ENCODE measurements at places on chromosomes 1 and 21.

DNA sequence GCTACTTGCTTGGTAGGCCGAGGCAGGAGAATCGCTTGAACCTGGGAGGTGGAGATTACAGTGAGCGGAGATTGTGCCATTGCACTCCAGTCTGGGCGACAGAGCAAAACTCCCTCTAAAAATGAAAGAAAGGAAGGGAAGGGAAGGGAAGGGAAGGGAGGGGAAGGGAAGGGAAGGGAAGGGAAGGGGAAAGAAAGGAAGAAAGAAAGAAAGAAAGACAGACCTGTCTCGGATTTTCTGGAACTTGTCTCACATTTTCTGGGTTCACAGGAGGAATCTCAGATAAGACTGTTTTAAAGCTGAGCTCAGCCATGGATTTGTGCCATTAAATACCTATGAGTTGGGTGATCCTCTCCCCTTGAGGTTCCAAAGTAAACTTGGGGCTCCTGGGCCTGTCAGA lies 12.9 kb downstream of the GSTM5 start:
- no peak overlapping the region for H3K27ac ChIP-seq
- no peak overlapping the region for H3K4me3 ChIP-seq
- DNase-seq: no peak
- no peaks in the 10 kb centered on the region for H3K27me3 ChIP-seq
- no peaks in the 10 kb centered on the region for H3K36me3 ChIP-seq

- H3K36me3 ChIP-seq: no peaks in the 10 kb centered on the region
- H3K4me3 ChIP-seq: no peak overlapping the region
- no peak overlapping the region for H3K27ac ChIP-seq
- DNase-seq: no peak
- peaks cover 4% of the 10 kb centered on the region for H3K4me1 ChIP-seq
These were observed 14.5 kb upstream of the MAP3K7CL start for GRCh38 chr21:29115899-29116298.

DNA sequence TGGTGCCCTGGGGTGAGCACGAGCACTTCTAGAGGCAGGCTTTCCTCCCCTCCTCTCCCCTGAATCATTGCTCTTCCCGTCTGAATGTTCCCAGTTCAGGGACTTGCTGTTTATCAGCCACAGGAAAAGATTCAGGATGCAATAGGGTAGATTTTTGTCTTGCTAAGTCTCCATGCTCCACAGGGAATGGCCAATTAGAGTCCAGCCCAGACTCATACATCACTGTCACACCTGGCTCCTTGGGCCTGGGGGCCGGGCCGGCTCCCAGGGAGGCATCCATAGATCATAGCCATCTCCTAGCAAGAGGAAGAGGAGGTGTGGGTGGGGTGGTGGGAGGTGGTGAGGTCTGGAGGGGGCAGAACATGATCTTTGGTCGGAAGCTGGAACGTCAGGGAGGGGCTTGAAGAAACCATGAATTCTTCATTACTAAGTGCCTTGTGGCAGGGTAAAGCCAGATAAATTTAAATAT lies 83.4 kb downstream of the LRRN2 start:
- H3K27me3 ChIP-seq: no peaks in the 10 kb centered on the region
- H3K27ac ChIP-seq: no peak overlapping the region
- H3K36me3 ChIP-seq: no peaks in the 10 kb centered on the region
- no peak for DNase-seq
- H3K4me1 ChIP-seq: peaks cover 20% of the 10 kb centered on the region
- H3K4me3 ChIP-seq: no peak overlapping the region

DNA sequence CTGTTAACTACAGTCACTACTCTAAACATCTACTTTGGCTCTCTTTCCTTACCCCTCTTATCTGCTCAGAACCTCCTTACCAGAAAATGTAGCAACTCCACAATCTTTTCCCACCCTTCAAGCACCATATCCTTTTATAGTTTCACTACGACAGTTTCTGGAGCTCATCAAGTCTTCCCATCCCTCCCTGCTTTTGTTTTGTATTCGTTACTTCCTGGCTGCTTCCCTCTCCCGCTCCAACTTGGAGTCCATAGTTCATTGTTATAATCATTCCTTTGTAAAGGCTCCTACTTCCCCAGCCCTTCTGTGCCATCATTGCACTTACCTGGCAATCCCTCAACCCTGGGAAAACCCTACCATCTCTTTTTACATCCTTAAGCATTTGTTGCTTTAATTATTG lies 18.0 kb downstream of the MPZL1 start:
- no peak for DNase-seq
- no peaks in the 10 kb centered on the region for H3K36me3 ChIP-seq
- peaks cover 1% of the 10 kb centered on the region for H3K4me1 ChIP-seq
- no peak overlapping the region for H3K4me3 ChIP-seq

- peak overlapping the region; percentile 74 for H3K4me3 ChIP-seq
- no peak overlapping the region for H3K27ac ChIP-seq
- H3K27me3 ChIP-seq: peaks cover 21% of the 10 kb centered on the region
These were observed 24.1 kb upstream of the ARF1 start for GRCh38 chr1:228058172-228058948.

- no peaks in the 10 kb centered on the region for H3K4me1 ChIP-seq
- H3K27ac ChIP-seq: no peak overlapping the region
- no peak overlapping the region for H3K4me3 ChIP-seq
- DNase-seq: no peak
- no peaks in the 10 kb centered on the region for H3K36me3 ChIP-seq
- H3K27me3 ChIP-seq: no peaks in the 10 kb centered on the region
These were observed 21.2 kb upstream of the LRRC8C start for GRCh38 chr1:89611721-89612120.

- H3K4me1 ChIP-seq: no peaks in the 10 kb centered on the region
- H3K4me3 ChIP-seq: no peak overlapping the region
- DNase-seq: no peak
These were observed 75.9 kb downstream of the GIPC2 start for GRCh38 chr1:78121710-78122109.

DNA sequence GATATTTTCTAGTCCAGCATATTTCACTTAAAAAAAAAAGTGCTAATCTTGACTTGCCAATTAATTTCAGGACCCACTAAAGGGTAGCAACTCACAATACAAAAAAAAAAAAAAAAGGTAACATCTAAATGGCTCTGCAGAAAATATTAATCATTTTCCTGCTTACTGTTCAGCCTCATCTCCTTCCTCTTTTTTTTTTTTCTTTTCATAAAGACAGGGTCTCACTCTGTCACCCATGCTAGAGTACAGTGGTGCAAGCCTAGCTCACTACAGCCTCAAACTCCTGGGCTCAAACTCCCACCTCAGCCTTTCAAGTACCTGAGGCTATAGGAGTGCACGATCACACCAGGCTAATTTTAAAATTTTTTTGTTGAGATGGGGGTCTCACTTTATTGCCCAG lies 30.4 kb downstream of the TTC13 start:
- H3K4me3 ChIP-seq: no peak overlapping the region
- H3K27me3 ChIP-seq: no peaks in the 10 kb centered on the region
- no peak for DNase-seq
- no peaks in the 10 kb centered on the region for H3K36me3 ChIP-seq
- no peak overlapping the region for H3K27ac ChIP-seq
- no peaks in the 10 kb centered on the region for H3K4me1 ChIP-seq

- no peak overlapping the region for H3K27ac ChIP-seq
- H3K4me3 ChIP-seq: no peak overlapping the region
- no peaks in the 10 kb centered on the region for H3K4me1 ChIP-seq
- no peaks in the 10 kb centered on the region for H3K36me3 ChIP-seq
These were observed 107.7 kb upstream of the ERRFI1 start for GRCh38 chr1:8133657-8134430.

- H3K36me3 ChIP-seq: peaks cover 8% of the 10 kb centered on the region
- H3K4me3 ChIP-seq: no peak overlapping the region
- H3K27ac ChIP-seq: no peak overlapping the region
- H3K4me1 ChIP-seq: no peaks in the 10 kb centered on the region
- H3K27me3 ChIP-seq: no peaks in the 10 kb centered on the region
- no peak for DNase-seq
These were observed 4.2 kb downstream of the GOLPH3L start for GRCh38 chr1:150692720-150693119.

- H3K4me1 ChIP-seq: peaks cover 24% of the 10 kb centered on the region
- H3K36me3 ChIP-seq: no peaks in the 10 kb centered on the region
- H3K27me3 ChIP-seq: no peaks in the 10 kb centered on the region
- no peak overlapping the region for H3K4me3 ChIP-seq
- no peak overlapping the region for H3K27ac ChIP-seq
- DNase-seq: no peak
These were observed 1.4 kb downstream of the S100A6 start for GRCh38 chr1:153534226-153534924.

DNA sequence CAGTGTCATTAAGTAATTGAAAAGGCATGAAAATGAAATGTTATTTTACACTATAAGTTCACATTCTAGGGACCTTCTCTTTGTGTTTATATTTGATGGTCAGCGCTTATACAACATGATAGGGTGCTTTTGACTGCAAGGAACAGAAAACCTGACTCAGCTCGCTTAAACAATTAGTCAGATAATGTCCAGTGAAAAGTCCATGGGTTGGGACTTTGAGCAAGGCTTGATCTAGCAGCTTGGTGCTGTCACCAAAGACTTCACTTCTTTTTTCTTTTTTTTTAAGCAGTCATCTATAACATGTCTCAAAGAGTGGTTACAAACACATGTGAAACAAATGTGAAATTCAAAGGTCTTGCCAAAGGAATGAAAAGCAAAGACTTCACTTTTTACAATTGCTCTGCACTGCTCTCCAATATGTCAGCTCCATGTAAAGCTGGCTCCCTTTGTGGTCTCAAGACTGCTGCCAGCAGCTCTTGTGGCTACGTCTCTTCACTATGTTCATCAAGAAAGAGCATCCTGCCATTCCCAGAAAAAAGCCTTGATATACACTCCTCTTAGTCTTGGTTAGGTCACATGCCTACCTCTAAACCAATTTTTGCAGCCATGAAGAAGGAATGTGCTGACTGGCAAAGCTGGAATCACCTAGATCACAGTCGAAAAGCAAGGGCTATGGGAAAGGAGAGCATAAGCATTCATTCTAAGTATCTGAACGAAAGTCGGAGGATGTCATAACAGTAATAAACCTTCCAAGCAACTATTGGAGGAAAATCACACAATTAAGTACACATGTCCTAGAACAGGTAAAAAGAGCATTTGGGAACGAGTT lies 15.2 kb downstream of the F3 start:
- H3K4me1 ChIP-seq: no peaks in the 10 kb centered on the region
- peaks cover 14% of the 10 kb centered on the region for H3K36me3 ChIP-seq
- H3K4me3 ChIP-seq: no peak overlapping the region
- no peak overlapping the region for H3K27ac ChIP-seq
- no peaks in the 10 kb centered on the region for H3K27me3 ChIP-seq

GRCh38 chr1:14784790-14785773 lies 186.6 kb downstream of the KAZN start:
- no peak overlapping the region for H3K27ac ChIP-seq
- no peak for DNase-seq
- H3K4me3 ChIP-seq: no peak overlapping the region
- peaks cover 15% of the 10 kb centered on the region for H3K4me1 ChIP-seq
- no peaks in the 10 kb centered on the region for H3K27me3 ChIP-seq

- no peaks in the 10 kb centered on the region for H3K27me3 ChIP-seq
- H3K4me3 ChIP-seq: no peak overlapping the region
- H3K4me1 ChIP-seq: no peaks in the 10 kb centered on the region
- H3K36me3 ChIP-seq: no peaks in the 10 kb centered on the region
- no peak overlapping the region for H3K27ac ChIP-seq
These were observed 127.6 kb downstream of the CNIH3 start for GRCh38 chr1:224743608-224744164.

GRCh38 chr1:24010650-24011049 lies 30.5 kb upstream of the SRSF10 start:
- no peak overlapping the region for H3K4me3 ChIP-seq
- H3K27me3 ChIP-seq: no peaks in the 10 kb centered on the region
- no peaks in the 10 kb centered on the region for H3K36me3 ChIP-seq
- no peak for DNase-seq
- H3K27ac ChIP-seq: no peak overlapping the region
- no peaks in the 10 kb centered on the region for H3K4me1 ChIP-seq

- DNase-seq: no peak
- H3K4me3 ChIP-seq: no peak overlapping the region
These were observed 112.9 kb upstream of the HP1BP3 start for GRCh38 chr1:20900056-20900455.

- no peak for DNase-seq
- H3K27me3 ChIP-seq: no peaks in the 10 kb centered on the region
- peaks cover 5% of the 10 kb centered on the region for H3K36me3 ChIP-seq
- no peak overlapping the region for H3K4me3 ChIP-seq
- H3K27ac ChIP-seq: no peak overlapping the region
- H3K4me1 ChIP-seq: no peaks in the 10 kb centered on the region
These were observed 12.4 kb downstream of the SLC19A2 start for GRCh38 chr1:169473347-169473746.

GRCh38 chr1:226618380-226618779 lies 69.8 kb downstream of the STUM start:
- H3K36me3 ChIP-seq: no peaks in the 10 kb centered on the region
- H3K4me1 ChIP-seq: no peaks in the 10 kb centered on the region
- no peaks in the 10 kb centered on the region for H3K27me3 ChIP-seq
- H3K4me3 ChIP-seq: no peak overlapping the region
- no peak overlapping the region for H3K27ac ChIP-seq

DNA sequence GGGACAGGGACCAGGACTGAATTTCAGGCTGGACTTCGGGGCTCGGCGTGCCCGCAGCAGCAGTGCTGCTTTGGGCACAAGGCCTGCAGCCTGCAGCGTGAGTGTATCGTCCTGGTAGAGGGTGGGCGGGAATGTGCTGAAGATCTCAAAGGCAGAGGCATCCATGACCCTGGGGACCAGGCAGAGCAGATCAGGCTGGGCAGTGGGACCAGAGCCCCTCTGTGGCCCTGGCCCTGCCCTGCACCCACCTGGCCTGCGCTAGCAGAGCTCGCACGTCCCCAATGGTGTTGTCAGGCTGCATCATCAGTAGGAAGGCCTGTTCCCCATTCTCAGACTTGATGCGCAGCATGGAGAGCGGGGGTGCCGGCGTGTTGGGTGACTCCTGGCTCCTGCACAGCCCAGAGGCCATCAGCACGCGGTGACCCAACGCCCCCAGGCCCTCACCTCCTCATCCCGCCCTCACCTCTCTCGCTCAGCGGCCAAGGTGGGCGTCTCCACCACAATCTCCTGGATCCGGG lies 2.6 kb downstream of the SH3BGRL3 start:
- H3K4me3 ChIP-seq: no peak overlapping the region
- peak; percentile 63 for DNase-seq
- peak overlapping the region; percentile 53 for H3K27ac ChIP-seq
- peaks cover 8% of the 10 kb centered on the region for H3K36me3 ChIP-seq

DNA sequence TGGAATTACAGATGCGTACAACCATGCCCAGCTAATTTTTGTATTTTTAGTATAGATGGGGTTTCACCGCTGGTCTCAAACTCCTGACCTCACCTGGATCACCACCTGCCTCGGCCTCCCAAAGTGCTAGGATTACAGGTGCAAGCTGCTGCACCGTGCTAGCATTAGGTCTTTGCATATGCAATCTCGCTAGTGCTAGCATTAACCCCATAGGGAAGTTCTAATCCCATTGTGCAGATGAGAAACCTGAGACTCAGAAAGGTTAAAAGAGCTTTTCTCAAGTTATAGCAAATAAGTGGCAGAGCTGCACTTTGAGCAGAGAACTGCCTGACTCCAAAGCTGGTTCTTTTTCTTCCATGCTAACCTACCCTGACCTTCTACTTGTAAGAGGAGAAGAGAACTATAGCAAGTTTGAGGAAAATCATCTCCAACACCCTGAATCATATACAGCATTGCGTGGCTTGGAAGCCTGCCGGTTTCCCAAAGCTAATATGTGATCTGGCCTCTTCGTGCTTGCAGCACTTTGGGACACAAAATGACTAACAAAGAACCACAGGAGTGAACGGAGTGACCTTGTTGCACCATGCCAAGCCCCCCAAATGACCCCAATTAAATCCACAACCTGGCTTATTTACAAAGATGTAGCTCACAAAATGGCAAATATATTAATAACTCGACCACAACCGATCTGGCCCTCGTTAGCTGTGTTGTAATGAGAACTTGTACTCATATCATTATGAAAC lies 185.1 kb downstream of the TM2D1 start:
- no peak for DNase-seq
- no peak overlapping the region for H3K4me3 ChIP-seq
- H3K27me3 ChIP-seq: no peaks in the 10 kb centered on the region
- H3K4me1 ChIP-seq: 0 out of 2 replicates have a peak, but pooled peaks cover 5% of the 10 kb centered on the region
- no peak overlapping the region for H3K27ac ChIP-seq
